ENCODE measurements at places on chromosomes 16 and 17.

- no peak for DNase-seq
Observed at GRCh38 chr17:32551186-32551955, 64.6 kb downstream of the CDK5R1 start.

DNA sequence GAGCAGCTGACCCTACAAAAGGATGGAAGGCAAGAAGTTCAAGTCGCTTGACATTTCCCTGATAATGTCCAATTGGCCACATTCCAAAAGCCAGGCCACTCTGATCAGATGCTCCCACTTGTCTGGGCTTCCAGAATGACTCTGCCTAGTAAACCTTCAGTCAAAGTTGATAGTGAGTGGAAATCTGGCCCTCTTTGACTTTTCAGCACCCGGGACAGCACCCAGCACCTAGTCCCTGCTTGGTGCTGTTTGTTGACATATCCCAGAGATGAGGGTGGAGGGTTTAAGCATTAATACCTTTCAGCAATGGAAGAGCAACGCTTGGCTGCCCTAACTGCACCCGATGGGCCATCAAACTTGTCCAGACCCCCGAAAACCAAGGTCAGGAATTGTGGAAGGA is 131.3 kb downstream of the AIPL1 start:
- DNase-seq = peak; percentile 63

DNA sequence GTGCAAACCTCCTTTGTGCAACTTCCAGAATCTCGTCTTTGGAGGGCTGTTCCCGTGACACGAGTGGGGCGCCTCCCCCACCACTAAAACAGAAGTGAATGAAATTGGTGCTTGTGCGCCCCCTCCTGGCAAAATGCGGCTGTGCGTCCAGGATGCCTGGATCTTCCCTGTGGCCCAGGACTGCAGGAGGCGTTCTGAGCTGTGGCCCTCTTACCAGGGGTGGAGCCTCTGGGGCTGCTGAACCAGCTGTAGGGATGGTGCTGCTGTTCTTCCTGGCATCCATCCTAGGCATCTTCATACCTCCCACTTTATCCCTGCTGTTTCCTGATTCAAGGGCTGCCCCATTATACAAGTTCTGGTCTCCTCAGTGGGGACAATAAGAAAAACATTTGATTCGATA is 18.5 kb upstream of the NAGLU start:
- peak; percentile 85 for DNase-seq

DNA sequence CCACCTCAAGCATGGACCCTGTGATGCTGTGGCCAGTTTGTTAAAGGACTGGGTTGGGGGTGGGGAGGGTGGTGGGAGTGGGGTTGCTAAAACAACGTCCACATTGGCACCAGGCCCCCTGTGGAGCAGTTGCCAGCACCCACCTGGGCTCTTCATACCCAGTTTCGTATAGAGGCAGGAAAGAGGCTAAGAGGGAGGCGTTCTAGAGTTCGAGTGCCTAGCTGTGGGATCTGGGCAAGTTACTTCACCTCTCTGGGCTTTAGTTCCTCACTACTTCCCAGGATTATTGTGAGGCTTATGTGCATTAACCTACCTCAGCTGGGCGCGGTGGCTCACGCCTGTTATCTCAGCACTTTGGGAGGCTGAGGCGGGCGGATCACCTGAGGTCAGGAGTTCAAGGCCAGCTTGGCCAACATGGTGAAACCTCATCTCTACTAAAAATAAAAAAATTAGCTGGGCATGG is 1.4 kb downstream of the MFAP4 start:
- no peak for DNase-seq

DNA sequence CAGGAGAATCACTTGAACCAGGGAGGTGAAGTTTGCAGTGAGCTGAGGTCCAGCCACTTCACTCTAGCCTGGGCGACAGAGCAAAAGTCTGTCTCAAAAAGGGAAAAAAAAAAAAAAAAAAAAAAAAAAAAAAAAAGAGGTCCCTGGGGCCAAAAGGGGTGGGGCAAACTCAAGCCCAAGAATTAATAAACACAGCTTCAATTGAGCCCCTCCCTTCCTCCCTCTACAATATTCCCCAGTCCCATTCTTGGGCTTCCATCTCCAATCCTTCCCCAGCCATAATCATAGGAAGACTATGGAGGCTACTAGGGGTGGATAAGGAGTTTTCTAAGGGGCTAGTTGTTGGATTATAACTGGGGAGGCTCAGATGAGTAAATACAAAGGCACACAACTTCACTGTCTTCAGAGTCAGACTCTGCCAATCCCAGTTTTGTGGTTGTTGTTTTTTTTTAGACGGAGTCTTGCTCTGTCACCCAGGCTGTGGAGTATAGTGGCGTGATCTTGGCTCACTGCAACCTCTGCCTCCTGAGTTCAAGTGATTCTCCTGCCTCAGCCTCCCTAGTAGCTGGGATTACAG is 9.5 kb downstream of the CAVIN1 start:
- DNase-seq = no peak

- DNase-seq = no peak
Observed at GRCh38 chr16:82735673-82736091, 108.9 kb downstream of the CDH13 start.

- DNase-seq = no peak
Observed at GRCh38 chr17:50192144-50192617, 9.2 kb downstream of the COL1A1 start.

GRCh38 chr16:78773291-78773702 is 673.8 kb downstream of the WWOX start:
- no peak for DNase-seq

GRCh38 chr16:81499576-81500380 is 55.2 kb downstream of the CMIP start:
- DNase-seq = no peak

GRCh38 chr16:22726868-22727267 is 87.1 kb upstream of the HS3ST2 start:
- DNase-seq = no peak

GRCh38 chr16:57577691-57578224 is 35.3 kb downstream of the ADGRG5 start:
- DNase-seq = no peak

- no peak for DNase-seq
Observed at GRCh38 chr16:66354034-66354909, 12.2 kb upstream of the CDH5 start.

GRCh38 chr16:9126609-9127008 is 35.2 kb downstream of the HAPSTR1 start:
- no peak for DNase-seq

DNA sequence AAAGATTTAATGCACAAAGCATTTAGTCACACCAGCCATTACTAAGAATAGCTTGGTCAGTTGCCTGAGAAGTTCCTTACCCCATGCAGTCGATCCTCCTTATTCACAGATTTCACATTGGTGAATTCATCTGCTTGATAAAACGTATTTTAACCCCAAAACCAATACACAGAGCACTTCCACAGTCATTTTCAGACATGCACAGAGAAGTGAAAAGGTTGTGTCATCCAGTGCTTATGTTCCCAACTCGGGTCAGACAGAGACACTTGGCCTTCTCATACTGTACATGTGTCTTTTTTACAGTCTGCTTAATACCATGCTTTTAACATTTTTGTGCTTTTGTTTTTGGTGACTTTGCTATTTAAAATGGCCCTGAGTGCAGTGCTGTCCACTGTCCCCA is 219.7 kb downstream of the SPECC1 start:
- no peak for DNase-seq

- DNase-seq = no peak
Observed at GRCh38 chr17:29154516-29155226, 25.5 kb downstream of the MYO18A start.

DNA sequence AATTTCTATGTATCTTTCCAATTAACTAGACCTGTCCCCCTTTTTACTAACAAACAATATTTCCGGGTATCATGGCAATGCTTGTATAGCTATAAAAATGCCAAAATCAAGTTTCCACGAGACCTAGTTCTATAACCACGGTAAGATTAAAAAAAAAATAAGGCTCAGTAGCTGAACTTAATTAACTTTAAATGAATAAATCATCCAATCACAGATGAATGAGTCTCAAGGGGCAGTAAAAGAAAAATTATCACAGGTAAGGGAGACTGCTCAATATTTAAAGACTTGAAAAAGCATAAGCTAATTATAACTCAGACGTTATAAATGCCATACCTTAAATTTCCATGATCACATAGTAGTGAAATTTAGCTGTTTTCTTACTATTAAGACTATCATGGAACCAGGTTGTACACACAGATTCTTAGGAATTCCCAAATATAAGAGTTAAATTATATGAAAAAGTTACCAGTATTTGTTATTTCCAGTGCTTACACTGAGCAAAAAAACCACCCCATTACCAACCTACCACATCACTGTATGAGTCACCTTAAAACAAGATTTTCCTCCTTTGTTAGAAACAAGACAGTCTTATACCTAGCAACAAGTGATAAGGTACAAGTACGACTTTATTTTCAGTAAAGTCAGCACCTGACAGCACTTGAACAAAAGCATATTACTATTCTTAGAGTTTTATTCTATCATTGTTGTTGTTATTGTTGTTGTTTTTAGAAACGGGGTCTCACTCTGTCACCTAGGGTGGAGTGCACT is 20.6 kb downstream of the SSH2 start:
- no peak for DNase-seq

DNA sequence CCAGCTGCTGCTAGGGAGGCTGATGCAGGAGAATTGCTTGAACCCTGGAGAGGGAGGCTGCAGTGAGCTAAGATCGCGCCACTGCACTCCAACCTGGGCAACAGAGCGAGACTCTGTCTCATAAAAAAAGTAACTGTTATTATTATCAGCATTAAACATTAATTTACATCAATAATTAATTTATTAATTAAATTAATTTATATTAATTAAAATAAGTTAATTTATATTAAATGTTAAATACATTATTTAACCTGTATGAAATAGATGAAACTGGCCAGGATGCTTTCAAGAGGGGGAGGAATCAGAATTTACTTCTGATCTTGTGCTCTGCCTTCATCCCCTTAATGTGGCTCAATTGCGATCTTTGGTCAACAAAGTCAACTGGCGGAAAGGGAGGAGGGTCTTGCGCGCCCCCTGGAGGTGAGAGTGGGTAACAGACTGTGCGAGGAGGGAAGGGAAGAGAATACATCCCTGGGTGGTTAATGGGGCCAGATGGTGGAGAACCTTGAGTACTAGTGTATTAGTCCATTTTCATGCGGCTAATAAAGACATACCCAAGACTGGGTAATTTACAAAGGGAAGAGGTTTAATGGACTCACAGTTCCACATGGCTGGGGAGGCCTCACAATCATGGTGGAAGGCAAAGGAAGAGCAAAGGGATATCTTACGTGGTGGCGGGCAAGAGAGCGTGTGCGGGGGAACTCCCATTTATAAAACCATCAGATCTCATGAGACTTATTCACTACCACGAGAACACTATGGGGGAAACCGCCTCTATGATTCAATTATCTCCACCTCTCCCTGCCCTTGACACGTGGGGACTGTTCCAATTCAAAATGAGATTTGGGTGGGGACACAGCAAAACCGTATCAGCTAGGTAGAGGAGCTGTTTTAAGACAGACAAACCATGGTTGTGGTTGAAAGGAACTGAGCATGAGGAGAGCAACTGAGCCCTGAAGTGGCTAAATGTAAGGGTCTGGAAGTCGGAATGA is 15.7 kb upstream of the CPPED1 start:
- peak; percentile 81 for DNase-seq

- DNase-seq = no peak
Observed at GRCh38 chr16:57646388-57647039, 18.1 kb downstream of the ADGRG1 start.

GRCh38 chr17:35183332-35183731 is 10.9 kb downstream of the SLC35G3 start:
- no peak for DNase-seq

GRCh38 chr16:71894229-71894920 is 956 bp upstream of the IST1 start:
- DNase-seq = peak; percentile 38

DNA sequence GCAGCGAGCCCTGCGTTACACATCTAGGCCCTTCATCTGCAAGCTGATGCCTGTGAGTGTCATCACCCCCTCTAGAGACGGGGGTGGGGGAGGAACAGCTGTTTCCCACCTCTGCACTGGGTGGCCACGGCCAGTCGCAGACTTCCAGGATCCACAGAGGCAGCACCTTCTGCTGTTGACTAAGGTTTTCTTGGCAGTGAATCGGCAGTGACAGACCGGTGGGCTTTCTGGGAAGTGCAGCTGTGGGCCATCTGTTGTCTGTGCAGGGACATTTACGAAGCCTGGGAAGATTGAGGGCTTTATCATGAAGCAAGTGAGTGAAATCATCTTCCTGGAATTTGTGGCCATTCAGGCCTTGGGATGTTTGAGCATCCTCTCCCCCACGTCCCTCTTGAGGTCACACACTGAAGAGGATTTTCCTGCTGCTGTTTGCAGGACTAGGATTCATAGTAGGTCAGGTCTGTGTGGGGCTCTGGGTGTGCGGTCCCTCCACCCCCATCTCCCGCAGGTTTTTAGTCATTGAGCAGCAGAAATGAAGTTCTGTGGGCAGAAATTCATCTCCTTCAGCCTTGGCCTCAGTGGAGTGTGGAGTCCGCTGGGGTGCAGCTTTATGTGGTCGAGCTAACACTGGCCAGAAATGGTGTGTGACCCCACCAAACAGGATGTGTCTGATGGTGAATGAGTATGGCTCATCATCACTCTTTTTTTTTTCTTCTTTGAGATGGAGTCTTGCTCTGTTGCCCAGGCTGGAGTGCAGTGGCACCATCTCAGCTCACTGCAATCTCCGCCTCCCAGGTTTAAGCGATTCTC is 12.0 kb downstream of the PGS1 start:
- DNase-seq = peak; percentile 47

DNA sequence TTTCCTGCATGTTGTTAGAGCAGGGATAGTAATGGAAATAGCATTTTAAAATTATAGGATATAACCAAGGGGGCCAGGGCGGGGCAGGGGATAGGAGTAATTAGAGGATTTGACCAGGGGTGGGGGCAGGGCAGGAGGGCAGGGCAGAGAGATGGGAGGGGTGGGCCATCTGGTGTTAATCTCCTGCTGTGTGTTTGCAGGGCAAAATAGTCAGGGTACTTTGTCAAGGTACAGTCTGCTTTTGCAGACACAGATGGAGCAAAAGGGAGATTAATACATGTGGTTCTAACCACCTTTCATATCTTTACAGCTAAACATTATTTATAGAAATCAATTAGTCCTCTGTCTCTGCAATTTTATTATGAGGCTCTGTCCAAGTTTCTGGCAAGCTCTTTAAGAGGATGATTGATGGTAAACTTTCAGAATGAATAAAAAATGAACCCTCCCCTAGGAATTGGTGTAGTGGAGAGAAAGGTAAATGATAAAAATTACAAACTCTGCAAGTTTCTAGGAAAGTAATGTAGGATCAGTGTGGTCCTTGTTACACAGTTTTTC is 6.6 kb downstream of the ANKFN1 start:
- DNase-seq = no peak

DNA sequence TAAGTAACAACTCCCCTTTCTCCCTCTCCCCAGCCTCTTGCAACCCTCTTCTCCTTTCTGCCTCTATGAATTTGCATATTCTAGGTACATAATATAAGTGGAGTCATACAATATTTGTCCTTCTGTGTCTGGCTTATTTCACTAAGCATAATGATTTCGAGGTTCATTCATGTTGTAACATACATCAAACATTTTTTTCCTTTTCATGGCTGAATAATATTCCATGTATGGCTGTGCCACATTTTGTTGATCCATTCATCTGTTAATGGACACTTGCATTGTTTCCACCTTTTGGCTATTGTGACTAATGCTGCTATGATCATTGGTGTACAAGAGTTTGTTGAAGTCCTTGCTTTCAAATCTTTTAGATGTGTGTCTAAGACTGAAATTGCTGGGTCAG is 17.6 kb upstream of the FA2H start:
- DNase-seq = no peak

- DNase-seq = no peak
Observed at GRCh38 chr17:8725881-8726876, 18.5 kb downstream of the CCDC42 start.
